ENCODE measurements at places on chromosomes 7 and 10.

GRCh38 chr7:127765150-127765549 is 113.2 kb downstream of the SND1 start:
- no peak for DNase-seq

DNA sequence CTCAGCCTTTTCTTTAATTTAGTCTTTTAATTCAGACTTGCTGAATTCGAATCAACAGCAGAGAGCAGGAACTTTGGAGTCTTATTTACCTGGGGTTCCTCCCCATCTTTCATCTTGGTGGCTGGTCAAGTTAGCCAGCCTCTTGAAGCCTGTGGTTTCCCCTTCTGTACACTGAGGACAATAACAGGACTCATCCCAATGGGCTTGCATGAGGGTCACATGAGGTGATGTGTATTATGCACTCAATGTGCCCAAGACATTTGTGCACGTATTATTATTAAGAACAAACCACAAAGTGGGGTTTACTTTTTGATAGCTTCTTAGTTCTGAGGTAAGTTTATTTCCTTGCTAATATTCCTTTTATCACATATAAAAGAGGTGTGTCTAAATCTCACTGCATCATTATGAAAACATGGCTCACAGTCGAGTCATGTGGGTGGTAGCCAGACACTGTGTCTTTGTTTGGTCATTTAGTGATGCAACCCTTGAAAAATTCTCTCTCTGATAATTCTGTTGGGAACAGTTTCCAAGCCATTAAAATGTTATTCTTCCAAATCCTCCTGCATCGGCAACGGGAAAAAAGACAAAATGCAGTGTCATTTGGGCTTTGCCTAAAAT is 86.5 kb upstream of the GRB10 start:
- no peak for DNase-seq

GRCh38 chr10:53298443-53298842 is 525.9 kb upstream of the MBL2 start:
- DNase-seq, result no peak

DNA sequence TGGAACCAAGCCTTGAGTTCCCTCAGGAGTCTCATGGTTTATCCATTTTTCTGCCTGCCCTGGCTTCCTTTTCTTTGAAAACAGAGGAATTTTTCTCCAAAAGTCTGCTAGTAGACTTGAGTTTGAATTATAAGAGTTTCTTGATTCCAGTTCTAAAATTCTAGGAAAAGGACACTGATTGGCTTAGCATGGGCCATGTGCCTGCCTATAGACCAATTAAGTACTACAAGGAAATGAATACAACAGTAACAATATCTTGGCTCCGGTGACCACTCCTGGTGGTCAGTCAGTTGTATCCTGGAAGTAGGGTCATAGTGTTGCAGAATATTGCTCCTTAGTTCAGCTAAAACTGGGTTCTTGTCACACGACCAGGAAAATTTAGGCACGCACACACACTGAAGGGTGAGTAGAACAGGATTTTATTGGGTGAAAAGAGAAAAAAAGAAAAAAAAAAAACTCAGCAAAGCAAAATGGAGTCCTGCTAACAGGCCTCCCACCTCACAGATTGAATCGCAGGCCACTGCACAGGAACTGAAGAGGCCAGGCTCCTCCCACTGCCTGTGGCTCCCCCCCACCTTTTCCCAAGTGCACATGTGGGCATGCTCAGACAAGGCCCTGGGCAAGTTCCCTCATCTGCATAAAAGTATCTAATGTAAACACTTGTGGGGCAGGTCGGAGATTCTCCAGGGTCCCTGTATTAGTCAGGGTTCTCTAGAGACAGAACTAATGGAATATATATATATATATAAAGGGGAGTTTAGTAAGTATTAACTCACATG is 155.1 kb downstream of the LYZL1 start:
- no peak for DNase-seq

- DNase-seq, result no peak
These were observed 445.0 kb downstream of the PARD3 start for GRCh38 chr10:34370126-34370525.

- no peak for DNase-seq
These were observed 129.5 kb upstream of the PCGF5 start for GRCh38 chr10:91090761-91091529.

DNA sequence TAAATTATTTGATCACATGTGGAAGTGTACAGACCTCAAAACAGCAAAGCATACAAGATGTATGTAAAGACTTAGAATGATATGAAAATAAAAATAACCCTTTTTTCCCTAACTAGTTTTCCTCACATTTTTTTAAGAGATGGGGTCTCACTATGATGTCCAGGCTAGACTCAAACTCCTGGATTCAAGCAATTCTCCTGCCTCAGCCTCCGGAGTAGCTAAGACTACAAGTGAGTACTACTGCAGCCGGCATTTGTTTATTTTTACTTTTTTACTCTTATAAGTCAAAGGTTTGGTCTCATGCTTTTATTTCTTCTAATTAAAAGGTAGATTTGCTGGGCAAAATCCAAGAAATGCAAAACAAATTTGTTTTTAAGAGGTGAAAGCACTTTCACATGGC is 124.4 kb upstream of the ASAH2 start:
- DNase-seq, result no peak

DNA sequence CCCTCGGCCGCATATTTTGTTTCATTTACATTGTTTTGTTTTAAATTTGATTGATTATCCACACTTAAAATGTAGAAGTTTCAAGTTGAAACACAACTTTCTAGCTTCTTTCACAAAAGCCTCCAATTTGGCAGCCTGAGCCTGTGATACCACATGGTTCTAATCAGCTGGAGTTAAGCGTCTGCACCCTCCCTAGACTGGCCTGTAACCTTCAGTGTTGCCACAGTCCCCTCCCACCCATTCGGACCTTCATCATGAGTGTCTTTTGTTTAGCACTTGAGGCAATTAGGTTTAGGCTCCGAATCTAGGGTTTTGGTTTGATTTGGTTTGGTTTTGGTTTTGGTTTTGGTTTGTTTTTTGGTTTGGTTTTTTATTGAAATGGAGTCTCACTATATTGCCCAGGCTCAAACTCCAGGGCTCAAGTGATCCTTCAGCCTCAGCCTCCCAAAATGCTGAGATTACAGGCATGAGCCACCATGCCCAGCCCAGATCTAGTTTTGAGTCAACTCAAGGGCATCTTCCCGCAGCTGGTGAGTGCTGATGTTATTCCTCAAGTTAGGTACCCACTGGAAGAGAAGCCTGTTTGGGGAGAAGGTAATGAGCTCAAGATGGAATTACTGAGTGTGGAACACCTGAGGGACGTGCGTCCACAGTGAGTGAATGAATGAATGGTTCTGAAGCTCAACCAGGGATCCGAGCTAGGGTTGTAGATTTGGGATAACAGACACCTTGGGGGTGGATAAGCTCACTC is 201.4 kb downstream of the HECW1 start:
- DNase-seq, result no peak

- DNase-seq, result no peak
These were observed 304.4 kb downstream of the HDAC9 start for GRCh38 chr7:18799899-18800298.

- no peak for DNase-seq
These were observed 5.8 kb upstream of the YAE1 start for GRCh38 chr7:39560408-39560807.

- no peak for DNase-seq
These were observed 81.8 kb downstream of the ADRA2A start for GRCh38 chr10:111158595-111158994.
